ENCODE measurements at places on chromosomes 7 and 10. TPM values are rescaled to one million over a fixed set of nuclear protein-coding genes. Genes with fewer than 3 reads are reported as not detected.

The RARRES2 gene
- 223 TPM for total RNA-seq

The AMPH gene
- 2.8 TPM for total RNA-seq

The ADAM8 gene
- 1.3 TPM for total RNA-seq

The CYP2W1 gene
- total RNA-seq, result not detected

The DIP2C gene
- 7.2 TPM for total RNA-seq

The TSPAN13 gene
- total RNA-seq, result 23.1 TPM
